GM06990 (cell line): ENCODE measurements at places on chromosomes 5 and 9.

GRCh38 chr5:39520232-39520572 lies 95.4 kb upstream of the DAB2 start:
- DNase-seq: no peak

- no peak for DNase-seq
Measured at GRCh38 chr5:155929112-155929511, 397.9 kb upstream of the SGCD start.

GRCh38 chr5:143738417-143739401 lies 73.3 kb upstream of the HMHB1 start:
- no peak for DNase-seq

DNA sequence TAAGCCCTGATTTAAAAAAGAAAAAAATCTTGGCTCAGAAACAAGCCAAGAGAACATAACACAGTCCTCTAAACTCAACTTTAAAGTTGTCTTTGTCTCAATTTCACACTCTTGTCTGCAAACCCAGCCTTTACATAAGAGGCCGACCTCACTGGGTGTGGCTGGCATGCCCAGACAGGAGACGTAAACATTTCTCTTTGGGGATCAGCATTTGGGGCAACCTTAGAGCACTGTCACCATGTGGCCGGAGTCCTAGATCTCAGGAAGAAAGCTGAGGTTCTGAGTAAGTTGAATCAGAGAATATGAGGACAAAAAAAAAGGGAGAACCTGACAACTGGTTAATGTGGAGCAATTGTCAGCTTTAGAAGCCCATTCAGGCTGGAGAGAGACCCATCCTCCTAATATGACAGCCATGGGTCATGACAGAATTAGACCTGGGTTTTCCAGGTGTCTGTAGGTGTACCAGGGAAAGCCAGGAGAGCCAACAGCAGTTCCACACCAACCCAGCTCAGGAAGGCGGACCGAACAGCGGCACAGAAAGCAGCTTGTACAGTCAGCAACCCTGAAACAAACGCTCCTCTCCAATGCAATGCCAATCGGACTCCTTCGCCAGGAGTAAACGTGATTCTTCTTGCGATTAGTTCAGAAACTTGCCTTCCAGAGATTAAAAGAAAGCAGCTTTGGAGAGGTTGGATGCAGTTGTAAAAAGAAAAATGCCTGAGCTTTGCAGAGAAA lies 97.9 kb upstream of the MAP3K1 start:
- DNase-seq: no peak

DNA sequence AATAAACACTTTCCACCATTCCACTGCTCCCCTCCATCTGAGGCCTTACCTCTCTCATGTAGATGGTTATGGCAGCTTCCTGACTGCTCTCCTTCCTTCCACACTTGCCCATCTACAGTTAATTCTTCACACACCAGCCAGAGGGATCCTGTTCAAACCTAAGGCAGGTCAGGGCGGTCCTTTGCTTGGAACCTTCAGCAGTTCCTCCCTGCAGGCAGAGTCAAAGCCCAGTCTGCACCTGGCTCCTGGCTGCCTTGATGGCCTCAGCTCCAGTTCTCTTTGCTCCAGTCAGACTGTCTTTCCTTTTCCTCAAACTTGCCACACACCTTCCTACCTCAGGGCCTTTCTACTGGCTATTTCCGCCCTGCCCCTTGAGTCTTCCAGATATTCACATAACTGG lies 30.2 kb upstream of the NR3C1 start:
- DNase-seq: peak; percentile 25

DNA sequence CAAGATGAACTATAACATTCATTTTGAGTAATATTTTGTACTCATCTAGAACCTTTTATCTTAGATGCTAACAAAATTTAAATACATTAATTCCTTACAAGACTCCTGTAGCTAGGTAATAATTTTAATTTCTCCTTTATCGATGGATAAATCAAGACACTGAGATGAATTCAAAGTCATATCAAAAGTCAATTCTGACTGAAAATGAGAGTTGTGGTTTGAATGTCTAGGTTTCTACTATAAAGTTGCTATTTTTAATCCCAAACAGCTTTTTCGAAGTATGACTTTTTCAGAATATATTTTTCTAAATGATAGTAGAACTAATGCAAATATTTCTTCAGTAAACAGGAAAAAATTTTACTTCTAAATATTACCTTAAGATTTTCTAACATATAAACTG lies 491.7 kb upstream of the FAM174A start:
- DNase-seq: no peak

DNA sequence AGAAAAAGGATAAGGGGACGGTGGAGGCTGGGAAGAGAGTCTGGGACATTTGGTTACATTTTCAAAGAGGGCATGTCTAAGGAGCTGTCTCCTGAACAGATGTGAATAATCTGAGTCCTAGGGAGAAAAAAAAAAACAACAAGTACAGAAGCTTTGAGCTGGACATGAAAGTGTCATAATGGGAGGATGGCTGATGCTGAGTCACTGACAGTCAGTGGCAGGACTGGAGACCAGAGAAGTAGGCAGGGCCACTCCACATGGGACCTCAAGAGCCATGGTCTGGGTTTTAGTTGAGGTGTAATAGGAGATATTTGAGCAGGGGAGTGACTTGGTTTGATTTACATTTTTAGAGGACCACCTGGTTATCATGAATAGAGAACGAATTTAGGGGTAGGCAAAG lies 70.6 kb downstream of the DPYSL3 start:
- no peak for DNase-seq

GRCh38 chr5:148880696-148881095 lies 54.3 kb downstream of the ADRB2 start:
- no peak for DNase-seq

GRCh38 chr9:16833296-16833835 lies 37.1 kb downstream of the BNC2 start:
- no peak for DNase-seq

DNA sequence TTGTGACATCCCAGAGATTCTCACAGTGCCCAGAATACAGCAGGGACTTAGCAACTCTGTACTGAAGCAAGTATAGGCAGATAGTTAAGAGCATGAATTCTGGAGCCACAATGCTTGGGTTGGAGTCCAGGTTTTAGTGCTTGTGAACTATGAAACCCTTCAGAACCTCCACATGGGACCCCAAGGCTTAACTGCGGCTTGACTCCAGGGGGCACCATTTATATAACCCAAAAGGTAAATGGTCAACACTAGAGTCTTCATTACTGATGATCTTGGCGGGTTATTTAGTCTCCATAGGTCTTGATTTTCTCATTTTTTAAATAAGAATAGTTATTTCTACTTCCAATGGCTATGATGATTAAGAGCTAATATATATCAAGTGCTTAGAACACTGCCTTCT lies 390.3 kb downstream of the TAF11L14 start:
- DNase-seq: no peak

DNA sequence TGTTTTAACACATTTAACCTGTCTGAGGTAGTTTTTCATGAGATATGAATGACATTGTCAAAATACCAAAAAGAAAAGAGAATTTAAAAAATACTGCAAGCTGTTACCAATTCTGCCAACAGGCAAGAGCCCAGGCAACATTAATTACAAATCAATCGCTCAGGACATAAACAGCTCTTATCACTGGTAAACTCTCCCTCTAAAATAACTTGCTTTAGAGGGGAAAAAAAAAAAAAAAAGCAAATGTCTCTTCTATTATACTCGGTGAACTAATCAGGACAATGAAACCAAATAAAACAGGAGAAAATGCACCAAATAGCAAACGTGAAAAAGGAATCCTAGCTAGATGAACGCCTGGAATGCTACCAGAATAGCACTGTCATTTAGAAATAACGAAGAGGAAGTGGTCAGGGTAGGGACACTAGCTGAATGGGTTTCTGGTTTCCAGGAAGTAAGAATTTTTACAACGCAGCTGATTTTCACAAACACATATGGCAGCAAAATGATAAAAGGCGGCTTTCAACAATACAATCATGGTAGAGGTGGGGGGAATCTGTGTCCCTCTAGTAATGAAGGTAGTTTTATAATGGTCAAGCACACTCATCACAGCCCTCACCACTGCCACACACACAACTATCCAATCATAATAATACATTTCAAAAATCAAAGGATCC lies 94.9 kb downstream of the DENND1A start:
- DNase-seq: peak; percentile 36

- no peak for DNase-seq
Measured at GRCh38 chr5:172584638-172585037, 56.4 kb upstream of the NEURL1B start.

DNA sequence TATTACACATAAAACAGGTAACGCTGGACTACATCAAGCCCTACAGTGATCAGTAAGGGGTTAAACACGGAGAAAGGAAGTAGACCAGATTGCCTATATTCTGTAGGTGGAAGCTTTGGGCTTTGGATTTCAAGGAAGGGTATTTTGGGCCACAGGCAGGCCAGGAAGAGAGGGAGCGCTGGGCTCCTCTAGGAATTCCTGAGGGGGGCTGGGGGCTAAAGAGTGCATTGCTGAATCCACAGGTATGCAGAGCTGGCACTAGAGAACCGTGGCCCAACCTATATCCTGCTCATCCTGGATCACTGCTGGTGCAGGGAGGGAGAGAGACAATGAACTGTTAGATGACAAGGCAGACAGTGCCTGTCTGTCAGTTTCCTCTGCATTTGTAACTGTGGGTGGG lies 367.1 kb downstream of the CSNK1G3 start:
- no peak for DNase-seq

DNA sequence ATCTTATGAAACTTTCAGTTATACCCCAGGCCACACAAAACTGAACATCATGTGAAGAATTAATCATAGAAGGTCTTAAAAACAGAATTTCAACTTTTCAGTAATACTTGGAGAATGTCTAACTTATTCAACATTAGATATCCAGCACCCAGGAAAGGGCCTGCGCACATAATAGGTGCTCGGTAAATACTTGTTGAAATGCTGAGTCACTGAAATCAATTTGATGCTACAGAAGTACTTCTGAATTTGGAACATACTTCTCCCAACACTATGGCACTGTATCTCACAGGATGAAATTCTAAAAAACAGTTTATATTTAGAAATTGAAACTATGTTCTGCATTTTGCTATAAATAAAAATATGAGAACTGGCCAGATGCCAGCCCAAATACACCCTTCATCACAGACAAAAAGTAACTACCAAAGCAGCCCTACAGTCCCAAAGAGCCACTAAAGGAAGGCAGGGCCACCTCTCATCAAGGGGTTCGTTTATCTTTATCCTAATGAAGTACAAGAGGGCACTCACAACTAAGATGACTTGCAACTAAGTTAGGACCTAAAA lies 26.5 kb downstream of the MRPS27 start:
- DNase-seq: no peak

DNA sequence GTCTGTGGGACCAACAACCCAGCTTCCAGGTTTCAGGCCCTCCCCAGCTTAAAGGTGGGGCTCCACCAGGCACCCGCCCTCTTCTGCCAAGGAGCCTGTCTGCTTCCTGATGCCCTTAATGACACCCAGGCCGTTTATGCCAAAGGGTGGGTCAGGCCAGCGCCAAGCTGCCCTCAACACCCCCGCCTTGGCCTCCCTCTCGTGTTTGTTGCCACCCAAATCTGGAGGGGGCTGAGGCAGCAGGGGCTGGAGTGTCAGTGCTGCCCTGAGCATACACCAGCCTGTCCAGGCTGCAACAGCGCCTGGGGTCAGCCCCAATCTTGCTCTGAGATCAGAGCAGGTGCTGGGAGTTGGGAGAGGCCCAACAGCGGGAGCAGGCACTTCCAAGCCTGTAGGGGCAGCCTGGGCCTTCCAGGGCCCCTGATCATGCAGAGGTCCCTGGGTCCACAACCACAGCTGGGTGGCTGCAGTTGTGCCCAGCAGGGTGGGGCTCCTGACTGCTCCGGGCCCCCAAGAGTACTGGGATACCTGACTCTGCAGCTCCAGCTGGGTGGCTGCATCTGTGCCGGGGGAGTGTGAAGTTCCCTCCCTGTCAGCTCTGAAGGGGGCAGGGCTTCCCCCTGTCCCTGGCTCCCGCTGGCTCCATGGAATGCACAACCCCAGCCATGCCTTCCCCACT lies 34.5 kb upstream of the TYRP1 start:
- DNase-seq: no peak

DNA sequence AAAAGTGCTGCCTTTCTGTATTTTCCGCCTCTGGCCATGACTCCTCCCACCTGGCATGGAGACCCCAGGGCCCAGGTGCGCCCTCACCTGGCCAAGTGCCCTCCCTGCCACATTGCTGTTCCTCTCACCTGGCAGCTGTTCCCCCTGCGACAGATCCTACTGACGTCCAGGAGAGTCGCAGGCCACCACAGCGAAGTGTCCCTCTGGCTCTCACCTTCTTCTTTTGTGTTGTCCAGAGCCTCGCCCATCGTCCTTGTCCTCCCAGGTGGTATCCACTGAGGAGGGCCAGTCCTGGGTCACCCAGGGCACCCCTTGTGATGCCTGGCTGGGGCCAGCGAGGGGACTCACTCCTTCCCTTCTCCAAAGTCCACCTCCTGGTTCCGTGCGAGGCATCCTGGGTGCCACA lies 2.6 kb downstream of the NKD2 start:
- no peak for DNase-seq

GRCh38 chr9:17611917-17612316 lies 33.1 kb downstream of the SH3GL2 start:
- no peak for DNase-seq

DNA sequence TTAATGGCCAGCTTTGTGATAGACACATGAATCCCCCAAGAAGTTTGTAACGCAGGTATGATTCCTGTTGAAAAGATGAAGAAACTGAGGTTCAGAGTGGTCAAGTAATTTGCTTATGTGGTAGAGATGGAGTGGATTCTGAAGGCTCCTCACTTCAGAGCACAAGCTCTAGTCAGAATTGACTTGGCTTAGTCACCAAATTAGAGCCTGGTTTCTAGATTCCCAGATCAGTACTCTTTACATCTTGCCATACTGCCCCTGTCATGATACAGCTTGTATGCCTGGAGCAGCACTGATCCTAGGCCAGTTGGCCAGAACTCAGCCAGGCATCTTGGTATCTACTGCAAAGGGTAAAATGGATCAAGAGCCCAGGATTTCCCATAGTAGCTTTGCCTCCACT lies 284.4 kb upstream of the RFX3 start:
- DNase-seq: no peak

- no peak for DNase-seq
Measured at GRCh38 chr5:69444127-69444754, 29.3 kb downstream of the MARVELD2 start.

- DNase-seq: no peak
Measured at GRCh38 chr5:55177078-55177477, 4.1 kb upstream of the CDC20B start.

GRCh38 chr9:127030814-127031740 lies 91.4 kb downstream of the ANGPTL2 start:
- DNase-seq: no peak

DNA sequence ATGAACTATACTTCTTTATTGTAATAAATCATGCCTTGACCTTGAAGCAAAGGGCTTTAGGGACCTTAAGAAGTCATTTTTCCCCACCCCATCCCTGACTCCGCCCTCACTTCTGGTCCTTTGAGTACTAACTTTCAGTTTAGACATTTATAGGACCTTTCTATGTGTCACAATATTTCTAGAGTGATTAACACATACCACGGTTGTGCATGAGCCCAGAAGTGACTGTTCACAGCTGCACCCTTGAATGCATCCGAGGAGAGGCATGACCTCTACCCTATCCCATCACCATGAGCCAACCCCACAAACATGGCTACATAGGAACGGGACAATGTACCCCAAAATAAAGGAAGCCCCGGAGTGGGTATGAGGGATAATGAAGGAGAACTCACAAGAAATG lies 160.3 kb downstream of the HSD17B3 start:
- DNase-seq: no peak

GRCh38 chr9:78014776-78015175 lies 16.8 kb downstream of the GNAQ start:
- no peak for DNase-seq
